ENCODE measurements at places on chromosomes 4 and X.

DNA sequence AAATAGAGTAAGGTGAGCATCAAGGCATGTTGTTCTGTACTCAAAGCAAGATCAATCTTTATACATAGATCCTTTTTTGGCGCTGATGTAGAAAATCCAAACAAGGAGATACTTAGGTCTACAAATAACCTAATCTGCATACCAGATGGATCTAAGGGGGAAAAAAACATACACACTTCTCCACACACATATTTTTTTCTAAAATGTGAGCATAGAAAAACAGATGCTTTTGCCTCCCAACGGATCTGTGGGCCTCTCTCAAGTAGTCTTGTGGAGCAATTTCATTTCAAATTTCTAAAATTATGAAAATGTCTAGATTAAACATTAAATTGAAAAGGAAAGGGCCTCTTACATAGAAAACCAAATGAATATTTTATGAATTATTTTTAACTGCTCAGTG is 166.1 kb downstream of the GRIA3 start:
- DNase-seq: no peak

DNA sequence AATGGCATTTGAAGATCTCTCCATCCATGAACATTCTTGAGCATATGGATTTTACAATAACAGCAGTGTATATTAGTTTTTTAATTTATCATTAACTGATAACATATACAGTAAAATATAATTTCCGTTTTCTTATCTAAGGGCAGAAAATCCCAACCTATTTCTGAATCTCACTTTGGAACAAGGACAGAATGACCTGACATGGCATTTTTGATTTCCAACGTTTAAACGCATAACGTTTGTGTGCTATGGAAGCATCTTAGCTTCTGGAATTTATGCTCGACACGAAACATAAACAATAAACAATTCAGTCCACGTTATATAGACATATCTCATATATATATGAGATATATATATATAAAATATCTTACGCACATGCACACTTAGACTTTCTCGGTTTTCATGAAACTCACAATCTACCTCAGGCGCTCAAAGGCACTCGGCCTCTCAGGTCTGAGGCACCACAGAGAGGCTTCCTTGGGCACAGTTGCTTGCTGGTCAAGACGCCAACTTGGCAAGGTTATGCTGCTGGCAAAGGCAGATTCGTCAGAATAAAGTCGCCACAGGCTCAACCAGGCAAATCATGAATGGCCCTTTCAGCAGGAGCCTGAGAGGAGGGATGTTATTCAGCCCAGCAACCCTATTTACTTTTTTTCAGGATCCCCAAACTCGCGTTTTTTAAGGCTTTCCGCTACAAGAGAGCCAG is 1.0 kb upstream of the UGT8 start:
- no peak for DNase-seq

GRCh38 chr4:35697210-35697736 is 547.0 kb downstream of the ARAP2 start:
- no peak for DNase-seq

DNA sequence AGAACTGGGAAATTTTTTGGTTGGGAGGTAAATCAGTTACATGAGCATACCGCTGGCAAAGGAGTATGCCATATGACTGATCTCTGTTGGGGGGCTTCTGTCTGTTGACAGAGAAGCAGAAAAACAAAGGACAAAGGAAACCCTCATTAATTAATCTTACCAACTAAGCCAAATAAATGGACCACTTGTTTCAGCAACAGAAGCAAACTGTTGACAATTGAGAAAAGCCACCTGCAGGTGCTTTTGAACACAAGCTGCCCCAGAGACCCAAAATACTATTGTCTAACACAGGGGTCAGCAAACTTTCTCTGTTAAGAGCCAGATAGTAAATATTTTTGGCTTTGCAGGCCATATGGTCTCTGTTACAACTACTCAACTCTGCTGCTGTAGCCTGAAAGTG is 7.0 kb upstream of the FRYL start:
- no peak for DNase-seq

DNA sequence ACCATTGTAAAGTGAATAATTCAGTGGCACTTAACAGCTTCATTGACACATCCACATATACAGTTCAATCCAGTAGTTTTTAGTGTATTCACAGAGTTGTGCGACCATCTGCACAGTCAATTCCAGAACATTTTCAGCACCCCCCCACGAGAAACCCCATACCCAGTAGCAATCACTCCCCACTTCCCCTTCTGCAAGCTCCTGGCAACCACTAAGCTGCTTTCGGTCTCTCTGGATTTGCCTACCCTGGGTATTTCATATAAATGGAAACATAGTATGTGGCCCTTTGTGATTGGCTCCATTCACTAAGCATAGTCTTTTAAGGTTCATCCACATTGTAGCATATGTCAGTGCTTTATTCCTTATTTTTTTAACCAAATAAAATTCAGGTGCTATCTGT is 10.0 kb downstream of the MSL3 start:
- DNase-seq: no peak

DNA sequence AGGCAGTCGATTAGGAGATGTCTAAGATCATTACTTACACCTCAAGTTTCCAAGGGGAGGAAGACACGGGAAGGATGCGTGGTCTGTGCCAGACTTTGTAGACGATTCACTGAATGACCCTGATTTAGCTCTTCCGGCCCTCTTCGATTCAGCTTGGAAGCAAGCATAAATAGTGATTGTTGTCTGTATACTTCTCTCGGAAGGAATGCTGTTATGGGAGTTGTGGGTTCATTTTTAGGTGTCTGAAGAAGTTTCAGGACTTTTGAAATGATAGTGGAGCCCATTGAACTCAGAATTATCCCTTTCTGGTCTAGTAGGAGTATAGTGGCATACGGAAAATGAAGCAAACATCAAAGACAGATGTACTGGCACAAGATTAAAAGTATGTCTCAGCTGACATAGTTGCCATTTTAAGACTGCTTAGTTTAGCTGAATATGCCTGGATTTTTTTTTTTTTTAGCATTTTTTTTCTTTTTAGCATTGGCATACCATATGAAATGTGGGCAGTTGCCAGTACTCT is 1.0 kb upstream of the ANKRD17 start:
- DNase-seq: no peak

DNA sequence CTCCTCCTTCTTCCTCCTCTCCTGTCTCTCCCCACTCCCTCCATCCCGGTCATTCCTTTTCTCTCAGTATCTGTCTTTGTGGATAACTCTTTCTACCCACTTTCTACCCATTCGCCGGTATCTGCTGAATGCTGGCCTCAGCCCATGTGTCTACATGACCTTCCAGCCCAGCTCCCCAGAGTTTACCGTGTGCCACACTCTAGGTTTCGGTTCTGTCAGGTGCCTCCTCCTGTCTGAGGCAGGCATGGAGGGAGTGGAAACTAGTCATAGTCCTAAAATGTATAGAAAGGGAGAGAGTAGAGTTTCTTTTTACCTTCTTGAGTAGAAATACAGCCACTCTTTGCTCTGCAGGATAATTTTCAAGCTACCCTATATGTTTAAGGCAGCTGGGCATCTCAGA is 33.5 kb upstream of the SCRG1 start:
- no peak for DNase-seq

- DNase-seq: no peak
Measured at GRCh38 chr4:11543706-11544105, 115.0 kb upstream of the HS3ST1 start.

DNA sequence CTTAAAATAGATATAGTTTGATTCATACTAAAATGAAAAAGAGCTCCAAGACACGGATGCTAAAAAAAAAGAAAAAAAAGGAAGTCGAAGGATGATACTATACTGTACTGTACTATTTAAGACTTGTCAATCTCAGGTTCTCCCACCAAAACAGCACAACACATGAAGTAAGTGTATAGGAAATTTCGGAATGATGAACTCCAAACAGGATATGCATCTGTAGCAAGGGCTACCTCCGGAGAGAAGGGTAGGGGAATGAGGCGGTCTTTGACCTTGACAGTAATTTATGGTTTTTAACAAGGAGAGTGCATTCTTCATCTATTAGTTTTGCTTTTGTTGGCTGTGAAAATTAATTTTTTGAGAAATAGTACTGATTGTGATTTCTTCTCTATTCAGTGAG is 541 bp upstream of the FIP1L1 start:
- no peak for DNase-seq

DNA sequence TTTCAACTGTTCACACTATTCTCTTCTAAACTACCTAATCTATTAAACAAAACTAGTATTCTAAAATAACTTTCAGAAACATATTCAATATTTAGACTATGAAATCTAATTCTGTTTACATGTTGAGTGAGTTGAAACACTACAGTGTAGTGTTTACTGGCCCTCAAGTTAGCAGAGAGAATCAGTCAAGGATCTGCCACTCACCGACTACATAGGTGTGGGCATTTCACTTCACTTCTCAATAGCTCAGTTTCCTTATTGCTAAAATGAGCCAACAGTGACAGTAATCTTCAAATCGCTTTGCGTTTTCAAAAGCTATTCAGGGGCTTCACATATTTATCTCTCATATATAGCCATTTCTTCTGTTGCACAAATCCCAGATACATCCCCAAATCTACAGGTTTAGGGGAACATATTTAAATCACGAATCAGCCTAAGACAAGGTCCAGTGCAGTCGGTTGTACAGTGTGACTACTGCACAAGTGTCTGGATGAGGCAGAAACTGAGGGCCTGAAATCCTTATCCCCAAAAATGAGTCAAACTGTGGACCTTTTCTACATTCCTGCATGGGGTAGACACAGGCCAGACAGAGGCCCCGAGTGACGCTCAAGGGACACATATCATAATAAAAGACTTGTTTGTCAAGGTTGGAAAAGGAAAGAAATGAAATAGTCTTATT is 129.8 kb downstream of the PPP3CA start:
- DNase-seq: no peak

- no peak for DNase-seq
Measured at GRCh38 chr4:2339458-2340271, 77.8 kb upstream of the MXD4 start.

- DNase-seq: no peak
Measured at GRCh38 chr4:100414016-100414790, 103.6 kb downstream of the EMCN start.

- DNase-seq: no peak
Measured at GRCh38 chrX:18888281-18888680, 95.6 kb downstream of the PHKA2 start.

DNA sequence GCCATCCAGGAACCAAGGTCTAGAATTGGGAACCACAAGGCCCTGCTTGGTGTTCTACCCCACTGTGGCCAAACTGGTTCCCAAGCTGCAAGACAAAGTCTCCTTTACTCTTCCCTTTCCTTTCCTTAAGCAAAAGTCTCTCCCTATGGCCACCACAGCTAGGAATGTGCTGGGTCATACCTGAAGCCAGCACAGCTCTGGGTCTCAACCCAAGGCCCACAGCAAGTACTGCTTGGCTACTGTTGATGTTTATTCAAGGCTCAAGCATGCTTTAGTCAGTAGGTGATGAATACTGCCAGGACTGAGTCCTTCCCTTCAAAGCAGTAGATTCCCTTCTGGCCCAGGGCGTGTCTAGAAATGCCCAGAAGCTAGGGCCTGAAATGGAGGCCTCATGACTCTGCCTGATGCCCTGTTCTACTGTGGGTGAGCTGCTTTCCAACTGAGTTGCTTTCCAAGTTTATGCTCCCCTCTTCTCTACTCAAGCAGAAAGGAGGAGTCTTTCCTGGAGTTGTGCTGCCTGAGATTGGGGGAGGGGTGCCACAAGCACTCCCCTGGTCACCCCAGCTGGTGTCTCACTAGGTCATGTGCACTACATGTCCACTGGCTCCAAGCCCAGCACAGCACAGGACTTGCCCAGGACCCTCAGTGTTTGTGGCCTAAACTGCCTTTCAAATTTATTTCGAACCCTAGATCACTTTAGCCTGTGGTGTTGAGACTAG is 44.9 kb downstream of the STAP1 start:
- DNase-seq: no peak

DNA sequence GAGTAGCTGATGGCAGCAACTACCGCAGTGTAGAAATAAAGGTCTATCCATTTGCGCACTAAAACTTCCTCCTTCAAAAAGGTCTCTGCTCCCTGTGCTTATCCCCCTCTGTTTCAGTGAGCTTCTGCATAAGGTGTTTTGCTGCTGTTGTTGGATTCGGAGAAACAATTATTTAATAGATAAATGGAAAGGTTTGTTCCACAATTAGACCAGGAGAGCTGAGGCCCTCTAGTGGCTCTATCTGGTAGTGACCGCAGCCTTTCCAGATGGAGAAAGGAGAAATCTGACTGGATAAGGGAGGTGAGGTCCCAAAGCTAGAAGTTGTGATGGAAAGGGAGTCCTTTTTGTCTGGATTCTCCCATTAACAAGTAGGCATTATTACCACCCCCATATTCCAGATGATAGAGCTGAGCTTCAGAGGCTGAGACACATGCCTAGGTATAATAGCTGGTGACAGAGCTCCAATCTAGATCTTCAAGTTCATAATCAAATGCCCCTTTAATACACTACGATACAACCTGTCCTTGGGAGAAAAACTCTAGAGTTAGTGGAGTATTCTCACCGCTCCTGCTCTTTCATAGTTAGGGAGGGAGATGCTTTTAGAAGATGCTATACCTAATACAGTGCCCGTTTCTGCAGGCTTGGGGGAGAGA is 5.1 kb upstream of the GABRQ start:
- peak; percentile 5 for DNase-seq

- no peak for DNase-seq
Measured at GRCh38 chrX:134735015-134735414, 76.7 kb upstream of the PLAC1 start.

Measured in activated CD8-positive, alpha-beta memory T cell treated with anti-CD3 and anti-CD28 coated beads for 1 hour (primary cell).